ENCODE measurements at places on chromosomes 6 and 20.

DNA sequence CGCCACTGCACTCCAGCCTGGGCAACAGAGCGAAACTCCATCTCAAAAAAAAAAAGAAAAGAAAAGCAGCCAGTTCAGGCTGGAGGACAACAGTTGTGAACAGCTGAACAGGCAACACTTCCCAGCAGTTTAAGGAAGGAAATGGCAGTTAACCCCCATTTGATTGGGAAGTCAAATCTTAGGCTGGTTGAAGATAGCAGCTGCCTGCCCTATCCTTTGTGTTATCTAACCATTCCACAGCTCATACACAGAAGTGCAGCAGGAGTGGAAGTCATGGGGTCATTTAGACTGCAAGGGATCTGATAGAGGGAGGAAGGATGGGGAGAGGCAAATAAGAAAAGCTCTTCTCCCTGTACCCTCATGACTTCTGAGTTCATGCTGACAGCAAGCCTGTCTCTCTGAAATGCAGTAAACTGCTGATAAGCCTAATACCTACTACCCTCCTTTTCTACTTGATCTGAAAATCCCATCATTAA lies 35.3 kb downstream of the KCTD20 start:
- no peak for DNase-seq

DNA sequence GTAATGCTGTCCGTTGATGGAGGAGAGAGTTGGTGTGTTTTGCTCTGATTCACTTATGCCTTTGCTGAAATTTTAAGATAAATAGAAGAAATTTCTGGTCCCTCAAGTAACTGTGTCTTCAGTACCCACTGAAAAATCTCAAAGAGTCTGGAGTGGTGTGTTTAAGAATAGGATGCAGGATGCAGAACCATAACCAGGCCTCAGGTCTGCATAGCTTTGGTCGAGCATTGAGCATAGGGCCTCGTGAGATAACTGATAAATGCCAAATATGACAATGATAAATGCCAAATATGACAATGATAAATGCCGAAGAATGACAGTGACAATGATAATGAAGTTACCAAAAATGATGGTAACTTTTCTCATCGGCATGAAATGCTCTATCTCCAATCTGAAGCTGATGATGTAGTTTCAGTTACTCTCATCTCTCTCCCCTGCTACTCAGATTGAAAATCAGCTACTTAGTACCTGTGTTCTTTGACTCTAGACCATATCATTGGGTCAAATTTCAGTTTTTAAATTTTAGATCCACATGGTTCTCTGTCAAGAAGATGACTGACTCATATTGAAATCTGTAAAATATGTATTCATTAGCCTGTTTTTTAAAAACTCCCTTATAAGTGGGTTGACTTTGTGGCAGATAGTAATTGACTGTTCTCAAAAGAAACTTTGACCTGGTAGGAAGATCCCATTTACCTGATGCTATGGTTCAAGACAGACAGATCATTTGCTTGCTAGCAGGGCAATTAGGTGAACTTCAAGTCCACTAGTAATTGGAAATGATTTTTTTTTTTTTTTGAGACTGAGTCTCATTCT lies 96.6 kb downstream of the SLC16A10 start:
- DNase-seq, result no peak

DNA sequence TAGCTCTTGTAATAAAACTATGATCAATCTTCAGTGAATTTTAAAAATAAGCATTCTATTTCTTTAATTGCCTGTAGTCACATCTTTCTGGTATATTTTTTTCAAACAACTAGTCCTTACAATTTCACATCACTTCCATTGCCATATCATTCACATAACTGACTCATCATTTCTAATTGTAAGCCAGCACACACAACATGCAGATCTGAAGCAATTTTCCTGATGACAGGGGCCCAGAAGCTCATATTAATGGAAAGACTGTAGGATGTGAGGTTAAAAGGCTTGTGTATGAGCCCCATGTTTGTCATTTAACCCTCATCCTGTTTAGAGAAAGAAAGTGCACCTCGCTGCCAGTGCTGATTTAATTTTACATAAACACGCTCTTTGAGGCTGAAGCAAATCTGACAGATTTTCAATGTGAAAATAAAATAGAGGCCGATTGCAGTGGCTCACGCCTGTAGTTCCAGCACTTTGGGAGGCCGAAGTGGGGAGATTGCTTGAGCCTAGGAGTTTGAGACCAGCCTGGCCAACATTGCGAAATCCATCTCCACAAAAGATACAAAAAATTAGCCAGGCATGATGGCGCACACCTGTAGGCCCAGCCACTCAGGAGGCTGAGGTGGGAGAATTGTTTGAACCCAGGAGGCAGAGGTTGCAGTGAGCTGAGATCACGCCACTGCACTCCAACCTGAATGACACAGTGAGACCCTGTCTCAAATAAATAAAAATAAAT lies 40.1 kb upstream of the LTV1 start:
- DNase-seq, result no peak

DNA sequence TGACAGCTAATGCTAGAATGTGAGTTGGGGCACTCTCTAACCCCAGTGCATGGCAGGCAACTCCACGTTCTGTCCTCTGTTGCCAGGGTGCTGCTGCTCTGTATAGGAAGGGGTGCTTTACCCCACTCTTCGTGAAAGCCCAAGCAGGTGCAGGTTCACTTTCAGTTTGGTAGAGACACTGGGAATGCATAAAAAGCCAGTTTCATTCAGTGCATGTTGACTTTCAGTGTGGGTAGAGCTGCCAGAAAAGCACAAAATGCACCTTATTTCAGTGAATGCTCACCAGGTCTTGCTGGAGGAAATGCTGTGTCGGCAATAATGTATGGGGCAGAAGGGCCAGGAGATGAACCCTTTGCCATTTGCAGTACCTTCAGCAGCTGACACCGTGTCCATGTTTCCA lies 62.1 kb upstream of the ADGRB3 start:
- no peak for DNase-seq

GRCh38 chr6:34657037-34657306 lies 39.6 kb downstream of the ILRUN start:
- DNase-seq, result no peak

DNA sequence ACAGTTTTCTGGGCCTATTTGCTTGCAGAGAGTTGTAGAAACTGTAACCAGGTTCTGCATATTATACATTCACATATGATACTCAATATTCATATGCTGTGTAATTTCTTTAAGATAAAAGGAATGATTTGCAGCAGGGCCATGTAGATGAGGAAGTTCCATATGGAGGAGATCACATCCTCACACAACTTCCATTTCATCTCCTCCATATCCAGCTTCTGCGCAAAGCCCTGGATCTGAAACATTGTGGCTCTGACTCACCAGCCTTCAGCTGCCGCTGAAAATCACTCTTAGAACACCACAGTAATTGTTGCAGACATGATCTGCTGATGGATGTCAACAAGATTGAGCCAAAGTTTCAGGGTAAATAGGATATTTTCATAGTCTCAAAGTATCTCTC lies 57.7 kb downstream of the PXDC1 start:
- DNase-seq, result no peak

DNA sequence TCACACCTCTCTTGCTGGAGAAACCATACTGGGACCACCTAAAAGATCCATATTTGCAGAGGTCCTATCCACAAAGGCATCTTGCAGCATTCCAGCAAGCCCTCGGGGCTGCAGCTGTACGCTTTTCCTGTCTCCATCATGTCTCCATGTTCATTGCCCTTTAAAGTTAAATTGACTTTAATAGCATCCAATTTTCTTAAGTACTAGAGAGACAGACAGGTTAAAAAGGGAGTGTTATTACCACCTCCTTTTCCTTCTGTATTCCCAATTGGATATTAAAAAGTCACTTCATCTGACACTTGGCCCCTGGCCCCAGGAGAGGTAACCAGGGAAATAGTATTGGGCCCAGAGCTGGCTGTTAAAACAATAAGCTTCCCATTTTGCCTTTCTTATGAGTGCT lies 178.6 kb downstream of the UNC5CL start:
- DNase-seq, result no peak

DNA sequence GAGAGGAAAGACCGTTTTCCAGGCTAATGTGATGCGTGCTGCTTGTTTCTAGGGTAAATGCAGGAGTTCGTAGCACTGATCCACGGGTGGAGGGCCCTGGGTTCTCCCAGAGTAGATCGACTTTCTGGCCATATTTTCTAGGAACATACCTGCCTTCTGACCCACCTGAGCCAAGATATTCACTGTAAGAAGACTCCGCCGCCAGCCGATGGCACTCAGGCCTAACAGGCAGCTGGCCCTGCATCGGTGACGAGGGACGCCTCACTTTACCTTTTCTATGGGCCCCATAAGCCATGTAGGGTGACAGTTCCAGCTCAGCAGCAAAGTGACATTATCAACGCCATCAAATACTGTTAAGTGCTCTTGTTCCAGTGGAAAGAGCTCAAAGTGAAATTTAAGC lies 30.2 kb upstream of the FRMD1 start:
- no peak for DNase-seq

Measured in T1000 (cell line).